ENCODE measurements at places on chromosomes 16 and 17.

GRCh38 chr17:80804466-80804865 is 187.2 kb upstream of the CHMP6 start:
- DNase-seq = no peak

DNA sequence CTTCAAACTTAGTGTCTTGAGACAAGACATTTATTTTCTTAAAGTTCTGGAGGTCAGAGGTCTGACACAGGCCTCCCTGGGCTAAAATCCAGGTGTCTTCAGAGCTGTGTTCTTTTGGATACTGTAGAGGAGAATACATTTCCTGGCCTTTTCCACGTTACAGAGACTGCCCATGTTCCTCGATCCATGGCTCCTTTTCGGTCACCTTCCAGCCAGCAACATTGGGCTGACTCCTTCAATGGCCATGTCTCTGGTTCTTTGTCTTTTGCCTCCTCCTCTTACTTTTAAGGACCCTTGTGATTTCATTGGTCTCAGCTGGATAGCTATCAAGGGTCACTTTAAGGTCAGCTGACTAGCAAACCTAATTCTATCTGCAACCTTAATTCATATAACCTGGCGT is 212.4 kb downstream of the WWOX start:
- DNase-seq = no peak

DNA sequence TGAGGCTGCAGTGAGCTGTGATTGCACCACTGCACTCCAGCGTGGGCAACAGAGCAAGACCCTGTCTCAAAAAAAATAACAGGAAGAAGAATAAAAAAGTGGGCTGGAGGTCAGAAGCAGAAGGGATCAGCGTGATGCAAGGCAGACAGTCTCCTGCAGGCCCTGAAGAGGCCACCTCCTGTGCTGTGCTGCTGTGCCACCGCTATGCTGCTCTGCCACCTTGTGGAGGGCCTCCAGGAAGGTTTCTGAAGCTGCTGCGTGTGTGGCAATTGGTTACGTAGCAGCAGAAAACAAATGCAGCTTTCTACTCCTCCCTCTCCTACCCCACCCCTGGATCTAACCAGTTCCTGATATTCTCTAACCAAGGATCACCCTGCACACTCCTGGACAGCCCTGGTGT is 815.5 kb downstream of the KCNJ18 start:
- DNase-seq = no peak

DNA sequence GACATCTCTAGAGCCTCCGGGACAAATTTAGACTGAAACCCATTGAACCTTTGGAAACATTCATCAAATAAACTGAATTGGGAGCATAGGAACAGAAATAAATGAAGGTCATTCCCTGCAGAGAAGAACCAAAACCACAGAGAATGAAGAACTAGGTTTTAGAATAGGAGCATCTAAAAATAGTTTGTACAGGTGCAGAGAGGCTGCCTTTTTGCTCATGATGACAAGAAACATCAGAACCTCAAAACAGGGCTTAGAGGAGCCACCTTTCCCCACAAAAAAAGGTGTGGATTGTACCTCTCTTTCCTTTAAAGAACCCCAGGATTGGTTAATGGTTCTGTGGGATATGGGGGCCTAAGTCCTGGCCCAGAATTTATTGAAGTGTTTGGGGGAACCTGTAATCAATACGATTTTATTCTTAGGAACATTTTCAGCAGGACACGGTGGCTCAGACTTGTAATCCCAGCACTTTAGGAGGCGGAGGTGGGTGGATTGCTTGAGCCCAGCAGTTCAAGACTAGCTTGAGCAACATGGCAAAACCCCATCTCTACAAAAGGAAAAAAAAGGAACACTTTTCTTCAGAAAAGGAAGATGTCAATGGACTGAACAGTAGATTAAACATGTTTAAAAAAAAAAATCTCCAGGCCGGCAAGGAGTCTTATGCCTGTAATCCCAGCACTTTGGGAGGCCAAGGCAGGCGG is 37.7 kb upstream of the SLC47A1 start:
- no peak for DNase-seq

GRCh38 chr17:80970044-80970761 is 21.4 kb upstream of the CHMP6 start:
- DNase-seq = peak; percentile 69

- peak; percentile 29 for DNase-seq
These were observed 130.5 kb downstream of the NPIPB5 start for GRCh38 chr16:22641131-22641628.

GRCh38 chr17:5561736-5562571 is 22.4 kb downstream of the NLRP1 start:
- DNase-seq = no peak

DNA sequence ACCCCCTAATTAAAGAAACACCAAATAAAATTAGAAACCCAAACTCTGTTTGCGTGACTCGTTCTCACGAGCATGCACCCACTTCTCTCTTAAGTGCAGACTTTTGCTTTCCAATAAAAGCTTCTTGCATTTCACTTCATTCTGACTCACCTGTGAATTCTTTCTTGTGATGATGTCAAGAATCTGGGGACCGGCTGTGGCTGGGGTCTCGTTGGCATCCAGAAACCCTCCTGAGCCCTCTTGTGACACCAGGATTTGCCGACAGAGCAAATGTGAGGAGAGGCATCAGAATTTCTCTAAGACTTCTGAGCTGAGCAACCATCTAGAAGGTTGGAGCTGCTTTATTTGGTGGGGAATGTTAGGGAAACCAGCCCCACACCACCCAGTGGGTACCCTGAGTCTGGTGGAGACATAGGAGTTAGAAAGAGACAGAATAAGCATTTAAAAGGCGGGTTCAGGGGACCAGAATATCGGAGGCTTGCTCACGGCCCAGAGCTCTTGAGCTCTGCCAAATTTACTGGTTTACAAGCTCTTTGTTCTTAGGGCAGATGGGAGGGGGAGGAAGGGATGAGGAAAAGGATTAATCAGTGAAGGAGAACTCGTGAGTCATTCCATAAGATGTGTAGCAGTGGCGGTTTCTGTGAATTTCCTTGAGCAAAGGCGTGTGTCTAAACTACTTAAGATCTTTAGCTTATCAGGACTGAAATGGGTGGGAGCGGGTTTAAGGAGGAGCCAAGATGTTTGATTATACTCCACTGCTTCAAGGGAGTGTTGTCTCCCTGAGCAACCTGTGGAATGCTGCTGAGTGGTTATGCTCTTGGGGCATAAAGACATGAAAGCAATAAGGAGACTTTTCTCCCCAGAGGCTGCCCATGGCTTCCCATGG is 24.2 kb upstream of the TMC5 start:
- DNase-seq = no peak

DNA sequence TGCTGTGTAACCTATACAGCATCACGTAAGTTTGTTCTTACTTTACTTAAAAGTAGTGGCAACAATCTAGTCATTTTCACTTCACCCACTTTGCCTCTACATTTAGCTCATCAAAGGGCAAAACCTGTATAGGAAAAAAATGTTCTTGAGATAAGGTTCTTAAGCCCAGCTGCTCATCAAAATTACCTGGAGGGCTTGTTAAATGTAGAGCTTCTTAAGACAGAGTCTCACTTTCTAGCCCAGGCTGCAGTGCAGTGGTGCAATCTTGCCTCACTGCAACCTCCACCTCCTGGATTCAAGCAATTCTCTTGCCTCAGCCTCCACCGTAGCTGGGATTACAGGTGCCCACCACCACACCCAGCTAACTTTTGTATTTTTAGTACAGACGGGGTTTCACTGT is 38.2 kb upstream of the TMEM97 start:
- no peak for DNase-seq

- no peak for DNase-seq
These were observed 102.1 kb downstream of the CLEC16A start for GRCh38 chr16:11046382-11046931.

- DNase-seq = peak; percentile 35
These were observed 31.2 kb downstream of the CDH3 start for GRCh38 chr16:68676113-68676860.

- peak; percentile 82 for DNase-seq
These were observed 26.0 kb downstream of the TK2 start for GRCh38 chr16:66523861-66524354.

- peak; percentile 63 for DNase-seq
These were observed 100.8 kb downstream of the ABCC12 start for GRCh38 chr16:48054881-48055601.

DNA sequence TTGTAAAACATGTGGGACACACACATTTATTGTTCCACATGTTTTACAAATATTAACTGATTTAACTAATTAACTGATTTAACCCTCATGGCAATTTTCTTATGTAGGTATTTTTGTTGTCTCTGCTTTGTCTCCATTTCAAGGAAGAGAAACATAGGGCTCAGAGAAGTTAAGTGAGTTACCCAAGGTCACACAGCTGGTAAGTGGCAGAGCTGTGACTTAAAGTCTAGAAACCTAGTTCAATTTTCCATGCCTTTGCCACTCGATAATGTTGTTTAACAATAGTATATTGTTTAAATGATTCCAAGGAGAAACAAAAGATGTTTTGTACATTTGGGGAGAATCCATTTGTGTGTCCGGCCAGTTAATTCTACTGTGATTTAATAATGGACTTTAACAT is 284.1 kb upstream of the CDH5 start:
- no peak for DNase-seq

- DNase-seq = no peak
These were observed 45.1 kb downstream of the MYH11 start for GRCh38 chr16:15811481-15812400.

- DNase-seq = no peak
These were observed 2.9 kb downstream of the ARHGEF15 start for GRCh38 chr17:8312726-8313600.

Measured in GM12865 (cell line).